Neural crest cell (in vitro differentiated cells): ENCODE measurements at places on chromosomes 6 and 20.

GRCh38 chr6:32613475-32613874 lies 23.7 kb upstream of the HLA-DQA1 start:
- no peak for DNase-seq

- DNase-seq: no peak
These were observed 252.7 kb downstream of the KHDC1L start for GRCh38 chr6:72972579-72972978.

DNA sequence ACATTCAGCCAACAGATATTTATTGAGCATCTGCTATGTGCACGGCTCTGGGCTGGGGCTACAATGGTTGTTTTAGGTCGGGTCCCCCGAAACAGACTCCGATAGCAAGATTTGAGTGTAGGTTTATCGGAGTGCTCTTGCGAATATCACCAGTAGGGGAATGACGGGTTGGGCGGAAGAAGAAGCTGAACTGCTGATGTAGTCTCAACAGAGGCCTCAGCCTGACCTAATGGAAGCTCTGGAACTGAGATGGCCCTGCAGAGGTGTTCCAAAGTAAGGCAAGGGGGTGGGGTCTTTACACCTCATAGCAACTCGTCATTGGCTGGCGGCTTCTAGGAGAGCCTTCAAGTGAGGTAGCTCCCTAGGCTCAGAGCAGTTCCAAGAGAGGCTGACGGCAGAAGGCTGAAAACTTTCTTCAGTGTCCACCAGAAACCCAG lies 1.1 kb downstream of the L3MBTL1 start:
- DNase-seq: peak; percentile 9

DNA sequence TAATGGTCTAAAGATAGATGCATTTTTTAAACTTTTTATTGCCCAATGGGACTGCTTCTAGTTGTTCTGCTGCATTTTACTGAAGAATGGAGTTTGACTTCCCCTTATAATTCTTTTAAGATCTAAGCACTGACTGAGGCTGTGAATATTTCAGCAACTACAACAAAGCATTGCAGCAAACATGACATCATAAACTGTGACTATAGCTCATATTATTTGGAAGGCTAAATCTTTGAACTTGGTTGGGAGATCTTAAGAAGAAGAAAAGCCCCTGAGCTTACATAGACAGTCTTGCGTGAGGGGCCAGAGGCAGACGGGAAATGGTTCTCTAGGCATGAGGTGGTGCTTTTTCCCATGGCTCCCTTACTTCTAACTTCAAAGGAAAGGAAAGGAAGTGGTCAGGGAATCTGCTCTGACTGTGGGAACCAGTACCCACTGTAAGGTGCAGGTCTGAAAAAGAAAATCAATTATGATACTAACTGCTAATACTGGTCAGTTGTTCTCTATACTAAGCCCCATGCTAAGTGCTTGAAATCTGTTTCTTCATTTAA lies 14.8 kb downstream of the HEY2 start:
- no peak for DNase-seq

GRCh38 chr20:23029324-23029723 lies 5.8 kb upstream of the SSTR4 start:
- no peak for DNase-seq

DNA sequence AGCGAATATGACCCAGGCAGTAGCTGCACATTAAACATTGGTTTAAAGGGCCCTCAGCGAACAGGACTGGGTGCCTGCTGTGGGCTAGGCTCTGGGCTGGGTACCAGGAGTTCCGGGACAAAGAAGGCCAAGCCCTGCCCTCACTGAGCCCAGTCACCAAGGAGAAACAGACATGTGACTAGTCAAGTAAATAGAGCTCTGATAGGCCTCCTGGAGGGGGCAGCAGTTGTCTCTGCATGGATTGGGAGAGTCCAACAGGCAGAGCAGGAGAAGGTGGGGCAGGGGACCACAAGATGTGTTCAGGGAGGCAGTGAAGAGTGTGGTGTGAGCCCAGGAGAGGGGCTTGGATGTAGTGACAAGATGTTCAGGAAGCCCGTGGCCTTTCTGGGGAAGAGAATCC lies 3.1 kb downstream of the HM13 start:
- DNase-seq: peak; percentile 23

DNA sequence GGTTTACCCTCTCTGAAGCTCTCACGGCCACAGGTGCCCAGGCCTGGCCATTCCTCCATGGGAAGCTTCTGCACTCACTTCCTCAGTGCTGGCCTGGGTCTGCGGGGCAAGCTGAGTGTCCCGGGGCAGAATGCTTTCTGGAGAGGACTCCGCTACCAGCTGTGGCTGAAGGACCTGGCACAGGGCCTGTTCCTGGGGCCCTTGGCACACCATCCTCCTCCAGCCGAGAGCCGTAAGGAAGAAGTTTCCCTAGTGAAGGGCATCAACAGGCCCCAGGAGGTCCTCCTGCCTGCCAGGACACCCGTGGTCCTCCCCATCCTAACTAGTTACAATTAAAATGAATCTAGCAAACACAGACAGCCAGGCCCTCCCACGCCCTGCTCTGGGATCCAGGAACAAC lies 14.0 kb upstream of the KCNK15 start:
- no peak for DNase-seq

- DNase-seq: no peak
These were observed 13.2 kb downstream of the SLCO4A1 start for GRCh38 chr20:62655282-62656196.

DNA sequence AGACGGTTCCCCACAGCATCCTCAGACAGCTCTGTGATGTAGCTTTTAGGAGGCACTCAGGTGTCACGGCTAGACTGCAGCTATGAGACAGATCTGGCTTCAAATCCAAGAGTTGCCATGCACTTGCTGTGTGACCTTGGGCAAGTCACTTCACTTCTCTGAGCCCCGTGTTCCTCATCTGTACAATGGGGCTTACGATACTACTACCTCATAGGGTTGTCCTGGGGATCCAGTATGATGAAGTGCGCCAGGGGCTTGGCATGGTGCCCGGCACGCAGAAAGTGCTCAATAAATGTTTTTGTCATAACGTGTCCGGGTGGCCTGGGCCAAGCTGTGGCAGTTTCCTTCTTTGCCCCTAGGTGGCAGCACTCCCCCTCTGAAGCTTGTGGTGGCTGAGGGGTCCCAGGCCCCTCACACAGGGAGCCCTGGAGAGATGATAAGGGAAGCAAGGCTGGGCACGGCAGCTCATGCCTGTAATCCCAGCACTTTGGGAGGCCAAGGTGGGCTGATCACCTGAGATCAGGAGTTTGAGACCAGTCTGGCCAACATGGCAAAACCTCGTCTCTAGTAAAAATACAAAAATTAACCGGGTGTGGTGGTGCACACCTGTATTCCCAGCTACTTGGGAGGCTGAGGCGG lies 19.1 kb upstream of the CHMP4B start:
- peak; percentile 84 for DNase-seq

- DNase-seq: no peak
These were observed 73.9 kb upstream of the C6orf118 start for GRCh38 chr6:165383323-165383722.

DNA sequence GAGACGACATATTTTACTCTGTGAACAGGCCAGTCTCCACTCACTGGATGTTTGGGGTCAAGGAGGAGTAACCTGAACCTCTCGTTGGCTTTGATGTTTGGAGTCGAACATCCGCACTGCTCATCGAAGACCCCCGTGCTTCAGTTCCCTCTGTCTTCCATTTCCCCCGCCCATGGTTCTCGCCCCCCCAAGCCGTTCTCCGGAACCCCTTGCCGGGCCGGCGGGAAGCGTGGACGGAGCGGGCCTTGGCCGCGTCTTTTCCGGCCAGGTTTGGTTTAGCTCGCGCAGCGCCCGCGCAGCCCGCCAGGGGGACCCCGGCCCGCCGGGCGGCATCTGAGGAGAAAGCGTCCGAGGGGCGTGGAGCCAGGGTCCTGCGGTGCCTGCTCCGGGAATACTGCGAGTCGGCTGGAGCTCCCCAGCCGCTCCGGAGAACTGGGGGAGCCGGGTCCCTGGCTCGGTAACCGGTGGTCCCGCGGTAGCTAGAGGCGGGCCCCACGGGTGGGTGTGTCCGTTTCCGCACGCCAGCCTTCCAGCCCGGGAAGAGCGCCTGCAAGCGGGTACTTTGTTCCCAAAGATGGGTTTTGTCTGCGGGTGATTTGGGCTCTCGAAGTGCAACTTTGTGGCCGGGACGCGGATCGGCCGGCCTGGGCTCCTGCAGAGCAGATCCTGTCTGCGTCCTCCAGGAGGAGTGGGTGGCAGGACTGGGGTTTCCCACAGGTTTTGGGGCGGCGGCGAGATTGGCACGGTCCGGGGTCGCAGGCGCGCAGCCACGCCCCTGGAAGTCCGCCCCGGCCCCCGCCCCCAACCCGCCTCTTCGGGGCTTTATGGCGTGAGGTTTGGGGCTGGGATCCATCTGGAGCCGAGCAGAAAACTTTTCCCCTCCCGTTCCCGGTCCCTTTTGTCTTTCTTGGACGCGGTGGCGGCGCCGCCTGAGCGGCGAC lies at the start of gene TMEM200A:
TMEM200A (plus strand) TSS at position 852 of the 941 bp plus-strand sequence. CDS start 74,406 bp downstream, outside the sequence.
- DNase-seq: peak; percentile 83

DNA sequence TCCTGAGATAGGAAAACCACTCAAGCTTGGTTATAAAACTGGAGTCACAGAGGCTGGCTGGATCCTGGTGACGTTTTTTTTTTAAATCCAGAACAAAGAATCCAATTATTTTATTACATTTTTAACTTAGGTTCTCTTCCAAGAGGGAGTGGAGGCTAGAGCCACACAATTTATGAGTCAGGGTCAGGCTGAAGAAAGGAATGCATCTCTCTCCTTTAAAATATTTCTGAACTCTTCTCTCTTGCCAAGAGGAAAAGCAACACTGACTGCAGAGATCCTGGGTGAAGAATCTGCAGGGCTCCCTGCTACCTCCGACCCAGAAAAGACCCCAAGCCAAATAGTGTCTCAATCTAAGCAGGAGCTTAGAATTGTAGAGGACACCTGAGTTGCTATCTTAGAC lies 88.5 kb upstream of the SSTR4 start:
- no peak for DNase-seq

DNA sequence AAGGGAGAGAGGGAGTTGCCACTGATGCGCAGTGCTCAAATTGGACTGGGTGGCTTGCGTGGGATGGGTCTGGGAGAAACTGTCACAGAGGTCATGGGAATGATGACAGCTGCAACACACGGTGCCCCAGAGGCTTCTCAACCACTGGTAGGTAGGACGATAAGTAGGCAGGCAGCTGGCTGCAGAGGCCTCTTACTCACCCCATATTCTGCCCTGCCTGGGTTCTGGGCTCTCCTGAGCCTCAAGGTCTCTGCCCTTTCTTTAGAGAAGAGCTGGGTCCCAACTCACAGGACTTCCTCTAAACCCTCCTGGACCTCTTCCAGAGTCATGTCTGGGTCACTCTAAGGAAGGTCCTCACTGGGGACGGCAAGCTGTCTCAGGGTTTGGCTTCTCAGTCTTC lies 37.2 kb upstream of the RNF24 start:
- DNase-seq: no peak

DNA sequence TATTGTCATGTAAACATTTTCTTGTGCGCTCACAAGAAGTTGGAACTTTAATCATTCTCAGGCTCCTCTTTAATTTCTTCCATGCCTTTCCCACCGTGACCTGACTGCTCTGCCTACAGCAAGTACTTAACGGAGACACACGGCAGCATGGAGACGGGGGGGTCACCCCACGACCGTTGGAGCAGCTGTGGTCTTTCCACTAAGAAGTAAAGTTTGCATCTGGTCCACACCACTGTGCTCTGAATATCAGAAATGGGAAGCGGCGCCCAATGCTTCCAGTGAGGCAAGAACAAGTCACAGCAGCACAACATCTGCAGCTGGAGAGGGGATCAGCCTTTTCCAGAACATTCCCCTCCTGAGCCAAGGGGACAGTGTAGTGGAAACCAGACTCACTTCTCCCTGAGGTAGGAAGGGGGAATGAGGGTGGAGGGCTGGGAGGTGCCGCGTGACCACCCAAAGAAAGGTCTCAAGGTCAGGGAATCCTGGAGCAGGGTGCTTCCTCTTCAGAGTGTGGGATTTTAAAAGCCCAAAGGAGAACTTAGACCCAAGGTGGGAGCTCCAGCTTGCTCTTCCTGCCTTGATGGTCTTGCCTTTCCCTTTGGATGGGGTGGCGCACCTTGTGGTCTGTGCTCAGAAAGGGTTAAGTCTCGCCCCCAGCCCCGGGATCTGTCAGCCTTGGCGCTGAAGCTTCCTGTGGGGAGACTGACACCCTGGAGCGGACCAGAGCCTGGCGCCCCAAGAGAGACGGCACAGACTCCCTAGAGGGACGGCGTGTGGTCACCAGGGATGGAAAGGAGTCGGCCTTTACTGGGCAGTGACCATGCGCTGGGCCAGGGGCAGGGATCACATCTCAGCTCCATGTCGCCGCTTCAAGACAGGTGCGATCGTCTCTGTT lies 25.6 kb upstream of the SMOC2 start:
- no peak for DNase-seq

GRCh38 chr6:11201015-11201414 lies 31.5 kb downstream of the NEDD9 start:
- DNase-seq: no peak

DNA sequence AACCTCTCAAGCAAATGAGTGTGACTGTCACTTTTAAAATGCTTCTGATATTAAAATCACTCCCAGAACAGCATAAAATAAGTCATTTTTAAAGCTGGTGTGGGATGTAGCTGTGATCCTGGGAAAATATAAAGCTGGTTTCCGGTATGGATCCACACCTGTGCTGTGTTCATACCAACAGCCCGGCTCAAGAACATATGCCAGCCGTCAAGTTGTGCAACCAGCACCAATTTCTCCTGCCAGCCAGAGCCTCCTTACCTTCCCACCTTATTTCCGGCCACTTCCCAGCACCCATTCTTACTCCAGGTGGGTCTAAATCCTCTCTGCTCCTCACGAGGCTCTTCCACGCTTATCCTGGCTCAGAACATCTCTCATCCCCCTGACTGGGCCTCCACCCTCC lies 50.9 kb upstream of the RPS6KA2 start:
- no peak for DNase-seq

DNA sequence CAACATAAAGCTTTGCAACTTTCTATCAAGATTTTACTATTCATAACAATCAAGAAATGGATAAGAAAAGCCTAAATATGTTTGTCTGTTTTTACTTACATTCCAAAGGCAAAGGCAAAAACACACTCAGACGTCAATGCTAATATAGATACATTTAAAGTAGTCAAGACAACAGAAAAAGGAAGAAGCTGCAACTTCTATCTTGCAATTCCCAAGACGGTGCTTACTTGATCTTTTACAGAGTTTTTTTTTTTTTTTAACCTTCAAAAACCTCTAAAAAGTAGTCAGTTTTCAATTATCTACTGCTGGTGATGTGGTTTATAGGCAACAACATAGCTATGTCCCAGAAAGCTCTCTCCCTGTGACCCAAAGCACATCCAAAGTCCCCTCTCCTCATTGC lies 58.1 kb downstream of the EPB41L2 start:
- no peak for DNase-seq

GRCh38 chr20:2279253-2279779 lies 16.5 kb upstream of the TGM3 start:
- DNase-seq: no peak
